T-cell (primary cell): ENCODE measurements at places on chromosomes 6 and 20.

DNA sequence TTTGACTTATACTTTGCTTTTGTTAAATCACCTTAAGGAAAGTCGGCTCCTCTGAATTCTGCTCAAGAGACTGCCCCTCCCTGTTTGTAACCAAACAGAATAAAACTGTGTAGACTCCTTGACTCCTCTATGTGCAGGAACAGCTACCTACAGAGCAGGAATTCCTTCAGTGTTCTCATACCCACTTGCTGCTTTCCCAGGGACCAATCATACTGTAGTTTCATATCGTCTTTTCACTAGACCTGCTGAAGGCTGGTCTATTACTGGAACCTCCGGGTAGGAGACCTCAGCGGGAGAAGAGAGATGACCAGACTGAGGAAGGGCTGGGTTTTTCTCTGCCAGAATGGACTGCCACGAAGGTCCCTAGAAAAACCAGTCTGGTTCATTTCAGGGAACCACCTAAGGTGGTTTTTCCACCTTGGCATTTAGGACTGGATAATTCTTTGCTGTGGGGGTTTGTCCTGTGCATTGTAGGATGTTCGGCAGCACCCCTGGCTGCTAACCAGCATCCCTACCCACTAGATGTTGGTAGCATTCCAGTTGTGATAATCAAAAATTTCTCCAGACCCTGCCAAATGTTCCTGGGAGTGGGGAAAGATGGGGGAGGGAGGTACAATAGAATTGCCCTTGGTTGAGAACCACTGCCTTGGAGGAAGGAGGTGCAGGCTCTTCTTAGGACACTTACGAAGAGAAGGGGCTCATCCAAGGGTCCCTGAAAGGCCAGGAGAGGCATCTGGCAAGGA, 80.5 kb downstream of the DNAAF9 start:
- no peak for DNase-seq

DNA sequence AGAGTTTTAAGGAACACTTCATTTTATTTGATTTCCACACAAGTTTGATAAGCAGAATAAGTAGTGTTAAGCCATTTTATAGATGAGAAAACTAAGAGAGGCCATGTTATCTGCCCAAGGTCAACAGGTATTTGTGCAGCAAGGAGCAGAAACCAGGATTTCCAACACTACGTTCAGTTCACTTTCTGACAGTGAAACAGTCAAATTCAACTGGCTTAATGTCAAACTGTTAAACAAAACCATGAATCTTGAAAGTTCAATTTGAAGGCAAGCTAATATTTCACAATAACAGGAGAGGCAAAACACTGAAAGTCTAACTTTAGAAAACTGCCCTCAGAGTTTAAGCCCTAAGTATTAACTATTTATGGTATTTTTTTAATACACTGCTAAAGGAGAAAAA, 32.6 kb downstream of the DTNBP1 start:
- DNase-seq: no peak

GRCh38 chr20:39874049-39874893, 814.8 kb downstream of the MAFB start:
- DNase-seq: no peak

GRCh38 chr6:124393536-124393935, 568.7 kb upstream of the RNF217 start:
- no peak for DNase-seq

DNA sequence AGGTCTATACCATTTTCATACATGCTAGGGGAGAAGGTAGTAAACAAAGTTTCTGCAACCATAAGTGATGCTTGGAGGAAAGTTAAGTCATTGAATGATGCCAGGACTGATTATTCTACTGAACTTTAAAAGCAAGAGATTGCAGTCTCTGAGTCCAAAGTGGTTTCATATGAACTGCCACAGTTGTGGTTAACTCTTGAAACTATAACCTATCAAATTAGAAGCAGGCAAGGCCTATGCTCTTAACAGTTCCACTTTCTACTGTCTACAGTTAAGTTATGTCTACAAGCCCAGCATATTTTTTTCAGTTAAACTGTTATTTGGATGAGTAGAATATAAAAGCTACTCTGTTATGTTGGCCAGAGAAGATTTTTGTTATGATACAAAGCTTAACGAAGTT, 326.5 kb upstream of the RUNX2 start:
- no peak for DNase-seq

GRCh38 chr6:110015206-110015605, 37.1 kb downstream of the GPR6 start:
- no peak for DNase-seq

DNA sequence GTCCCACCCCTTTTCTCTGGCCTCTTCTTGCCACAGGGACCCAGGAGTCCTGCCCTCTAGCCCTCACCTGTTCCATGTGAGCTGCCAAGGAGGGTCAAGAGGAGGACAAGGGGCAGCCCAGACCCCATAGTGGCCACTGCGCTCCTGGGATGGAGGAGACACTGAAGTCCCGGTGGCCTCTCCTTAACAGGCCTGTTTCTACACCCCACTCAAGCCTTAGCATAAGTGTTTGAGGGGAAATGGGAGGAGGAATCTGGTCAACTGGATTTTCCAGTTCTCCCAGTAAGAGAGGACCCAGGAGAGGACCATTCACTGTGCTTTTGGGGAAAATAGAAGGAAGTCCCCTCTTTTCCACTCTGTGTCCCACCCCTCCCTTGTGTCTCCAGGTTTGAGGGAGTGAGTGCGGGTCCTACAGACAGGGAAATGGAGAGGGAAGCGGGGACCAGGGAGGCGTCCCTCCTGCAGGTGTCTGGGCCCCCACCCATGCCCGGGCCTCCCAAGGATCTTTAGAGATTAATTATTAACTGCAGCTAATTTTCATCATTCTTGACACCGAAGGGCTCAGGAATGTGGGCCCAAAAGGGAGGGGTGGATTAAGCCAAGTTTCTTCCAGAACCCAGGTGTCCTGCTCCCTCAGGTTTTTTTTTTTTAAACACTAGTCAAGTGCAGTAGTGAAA, at the start of gene SFTA2:
Gene SFTA2, minus strand, starts transcription at position 202 of the 677 bp plus-strand sequence. Its CDS starts 74 bp downstream, at position 128.
- DNase-seq: no peak

- peak; percentile 30 for DNase-seq
Measured at GRCh38 chr6:70884074-70884983, 72.5 kb downstream of the B3GAT2 start.

GRCh38 chr6:135250234-135250633, 69.1 kb downstream of the MYB start:
- no peak for DNase-seq

DNA sequence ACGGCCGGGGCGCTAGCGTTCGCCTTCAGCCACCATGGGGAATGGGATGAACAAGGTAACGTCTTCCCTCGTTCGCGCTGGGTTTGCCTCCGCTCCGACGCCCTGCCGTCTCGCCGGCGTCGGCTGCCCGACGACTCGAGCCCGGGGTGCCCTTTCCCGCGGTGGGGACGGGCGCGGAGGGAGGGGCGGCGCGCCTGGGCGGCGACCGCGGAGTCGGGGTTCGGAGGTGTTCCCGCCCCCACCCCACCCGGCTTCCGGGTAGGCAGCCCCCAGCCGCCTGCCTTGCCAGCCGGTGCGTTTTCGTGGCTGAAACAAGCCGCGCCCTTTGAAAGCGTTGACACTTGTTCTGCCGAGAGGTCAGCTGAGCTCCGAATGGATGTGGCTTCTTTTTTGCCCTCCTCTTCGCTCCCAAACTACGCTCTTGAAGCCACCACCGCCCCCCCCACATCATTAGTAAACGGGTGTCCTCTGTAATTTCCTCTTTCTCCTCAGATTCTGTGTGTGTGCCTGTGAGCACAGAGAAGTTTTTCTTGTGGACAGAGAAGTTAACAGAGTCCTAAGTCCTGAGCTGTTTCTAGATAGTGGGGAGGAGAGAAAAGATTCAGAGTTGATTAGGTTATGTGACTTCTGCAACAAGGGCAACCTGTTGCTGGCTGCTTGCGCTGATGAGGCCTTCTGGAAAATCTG, 362 bp downstream of the DUSP22 start:
- peak; percentile 66 for DNase-seq

DNA sequence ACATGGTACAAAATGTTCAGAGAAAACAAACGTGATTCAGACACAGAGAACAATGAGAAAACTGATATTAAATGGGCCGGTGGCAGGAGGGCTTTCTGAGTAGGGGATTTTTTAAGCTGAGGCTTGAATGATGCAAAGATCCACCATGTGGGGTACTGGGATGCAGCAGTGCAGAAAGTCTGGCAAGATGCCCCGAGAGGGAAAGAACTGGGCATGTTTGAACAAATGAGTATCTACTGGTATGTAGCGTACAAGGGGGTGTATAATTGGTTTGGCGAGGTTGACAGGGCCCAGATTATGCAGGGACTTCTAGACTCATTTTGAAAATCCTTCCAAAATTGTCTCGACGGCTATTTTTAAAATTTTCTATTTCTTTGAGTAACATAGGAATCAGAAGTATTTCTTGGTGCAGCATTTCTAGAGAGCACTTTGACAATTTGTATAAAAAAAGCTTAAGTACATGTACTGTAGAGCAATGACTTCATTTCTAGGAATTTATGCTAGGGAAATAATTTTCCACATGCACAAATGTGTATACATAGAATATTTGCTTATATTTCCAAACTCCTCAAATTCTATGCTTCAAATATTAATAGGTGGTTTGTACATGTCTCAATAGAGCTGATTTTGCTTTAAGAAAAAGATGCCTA, 119.6 kb upstream of the DOK5 start:
- DNase-seq: no peak

- DNase-seq: no peak
Measured at GRCh38 chr20:1415667-1416468, 23.0 kb upstream of the FKBP1A start.

GRCh38 chr6:110295451-110296165, 62.5 kb downstream of the METTL24 start:
- no peak for DNase-seq

DNA sequence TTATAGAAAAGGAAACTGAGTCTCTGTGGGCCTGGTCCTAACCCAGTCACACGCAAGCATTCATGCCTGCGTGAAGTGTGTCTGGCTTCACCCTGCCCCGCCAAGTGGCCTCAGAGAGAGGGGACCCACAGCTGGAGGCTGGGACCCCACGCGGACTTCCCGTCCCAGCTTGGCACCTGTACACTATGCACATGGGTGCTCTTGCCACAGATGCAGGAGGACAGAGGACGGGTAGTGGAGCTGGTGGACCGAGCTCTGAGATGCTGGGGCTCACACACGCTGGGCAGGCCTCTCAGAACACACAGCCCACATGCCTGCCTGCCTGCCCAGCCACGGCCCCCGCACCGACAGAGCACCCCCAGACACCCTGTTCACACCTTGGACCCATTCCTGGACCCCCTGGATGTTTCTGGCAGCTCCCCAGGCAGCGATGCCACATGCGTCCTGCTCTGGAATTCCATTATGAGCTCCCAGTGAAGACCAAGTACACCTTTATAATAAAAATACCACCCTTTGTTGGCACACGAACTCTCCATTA, 24.9 kb upstream of the SMOC2 start:
- no peak for DNase-seq

GRCh38 chr6:12584631-12585405, 131.7 kb upstream of the PHACTR1 start:
- no peak for DNase-seq

DNA sequence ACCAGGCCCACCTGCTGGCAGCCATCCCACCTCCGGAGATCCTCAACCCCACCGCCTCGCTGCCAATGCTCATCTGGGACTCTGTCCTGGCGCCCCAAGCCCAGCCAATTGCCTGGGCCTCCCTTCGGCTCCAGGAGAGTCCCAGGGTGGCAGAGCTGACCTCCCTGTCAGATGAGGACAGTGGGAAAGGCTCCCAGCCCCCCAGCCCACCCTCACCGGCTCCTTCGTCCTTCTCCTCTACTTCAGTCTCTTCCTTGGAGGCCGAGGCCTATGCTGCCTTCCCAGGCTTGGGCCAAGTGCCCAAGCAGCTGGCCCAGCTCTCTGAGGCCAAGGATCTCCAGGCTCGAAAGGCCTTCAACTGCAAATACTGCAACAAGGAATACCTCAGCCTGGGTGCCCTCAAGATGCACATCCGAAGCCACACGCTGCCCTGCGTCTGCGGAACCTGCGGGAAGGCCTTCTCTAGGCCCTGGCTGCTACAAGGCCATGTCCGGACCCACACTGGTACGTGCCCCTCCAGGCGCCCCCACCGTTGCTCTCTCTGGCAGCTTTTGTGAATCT, 1.1 kb downstream of the SNAI1 start:
- no peak for DNase-seq

DNA sequence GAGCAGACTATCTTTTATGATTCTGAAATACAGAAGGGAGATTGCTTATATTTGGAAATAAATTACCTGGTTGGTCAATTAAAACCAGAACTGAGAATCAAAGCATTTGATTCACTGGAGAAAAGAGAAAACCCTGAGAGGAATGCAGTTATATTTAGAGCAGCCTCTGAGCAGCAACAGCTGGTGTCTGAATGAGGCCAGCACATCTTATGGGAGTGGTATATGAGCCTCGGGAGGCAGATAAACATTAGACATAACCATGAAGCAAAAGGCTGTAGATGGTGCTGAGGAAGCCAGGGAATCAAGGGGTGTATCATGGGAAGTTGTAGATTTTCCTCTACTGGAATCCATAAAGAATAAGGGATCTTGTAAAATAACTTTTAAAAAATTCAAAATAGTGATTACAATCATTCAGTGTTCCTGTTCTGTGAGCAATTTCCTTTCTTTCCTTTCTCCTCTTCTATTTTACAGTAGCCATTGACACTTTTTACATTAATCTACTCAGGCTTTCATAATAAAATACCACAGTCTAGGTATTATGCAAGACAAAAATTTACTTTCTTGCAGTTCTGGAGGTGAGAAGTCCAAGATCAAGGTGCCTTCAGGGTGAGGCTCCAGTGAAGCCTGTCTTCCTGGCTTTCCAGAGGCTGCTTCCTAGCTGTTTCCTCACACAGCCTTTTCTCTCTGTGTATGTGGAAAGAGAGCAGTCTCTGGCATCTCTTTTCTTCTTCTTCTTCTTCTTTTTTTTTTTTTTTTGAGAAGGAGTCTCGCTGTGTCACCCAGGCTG, 32.8 kb upstream of the ENPP5 start:
- DNase-seq: no peak

- no peak for DNase-seq
Measured at GRCh38 chr20:50376179-50376887, 133.8 kb upstream of the PTPN1 start.

DNA sequence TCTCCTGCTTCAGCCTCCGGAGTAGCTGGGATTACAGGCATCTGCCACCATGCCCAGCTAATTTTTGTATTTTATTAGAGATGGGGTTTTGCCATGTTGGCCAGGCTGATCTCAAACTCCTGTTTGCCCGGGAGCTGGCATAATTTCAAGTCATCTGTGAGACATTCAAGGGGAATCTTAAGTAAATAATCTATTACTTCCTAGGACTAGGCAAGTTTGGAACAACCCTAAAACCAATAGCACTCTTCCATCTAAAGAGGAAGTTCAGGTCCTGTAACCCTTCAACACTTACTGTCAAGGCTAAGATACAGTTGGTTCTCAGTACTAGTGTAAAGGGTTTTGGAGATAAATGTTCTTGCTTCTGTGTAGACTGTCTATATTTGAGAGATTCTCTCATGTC, 267.8 kb upstream of the IRAK1BP1 start:
- DNase-seq: no peak

DNA sequence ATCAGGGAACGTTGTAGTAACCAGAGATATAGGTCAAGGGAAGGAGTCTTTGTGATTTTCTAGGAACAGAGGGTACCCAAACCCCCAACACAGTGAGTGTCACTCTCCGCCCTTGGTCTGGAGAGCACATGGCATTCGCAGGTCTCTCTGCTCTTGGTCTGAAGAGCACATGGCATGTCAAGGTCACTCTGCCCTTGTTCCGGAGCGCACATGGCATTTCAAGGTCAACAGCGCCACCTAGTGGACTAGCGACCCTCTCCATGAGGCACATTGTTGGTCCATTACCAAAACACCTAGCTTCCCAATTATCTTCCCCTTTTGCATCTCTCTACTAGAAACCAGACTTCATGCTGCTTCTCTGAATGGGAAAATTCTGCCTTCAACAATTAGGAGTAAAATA, 260.0 kb downstream of the C6orf118 start:
- DNase-seq: peak; percentile 0

- no peak for DNase-seq
Measured at GRCh38 chr6:14477559-14477958, 360.0 kb downstream of the CD83 start.
